ENCODE measurements at places on chromosomes 5 and 9.

- no peak for DNase-seq
Measured at GRCh38 chr9:116007824-116008223, 145.8 kb upstream of the PAPPA start.

- DNase-seq, result no peak
Measured at GRCh38 chr5:74954919-74955318, 88.7 kb upstream of the FAM169A start.

DNA sequence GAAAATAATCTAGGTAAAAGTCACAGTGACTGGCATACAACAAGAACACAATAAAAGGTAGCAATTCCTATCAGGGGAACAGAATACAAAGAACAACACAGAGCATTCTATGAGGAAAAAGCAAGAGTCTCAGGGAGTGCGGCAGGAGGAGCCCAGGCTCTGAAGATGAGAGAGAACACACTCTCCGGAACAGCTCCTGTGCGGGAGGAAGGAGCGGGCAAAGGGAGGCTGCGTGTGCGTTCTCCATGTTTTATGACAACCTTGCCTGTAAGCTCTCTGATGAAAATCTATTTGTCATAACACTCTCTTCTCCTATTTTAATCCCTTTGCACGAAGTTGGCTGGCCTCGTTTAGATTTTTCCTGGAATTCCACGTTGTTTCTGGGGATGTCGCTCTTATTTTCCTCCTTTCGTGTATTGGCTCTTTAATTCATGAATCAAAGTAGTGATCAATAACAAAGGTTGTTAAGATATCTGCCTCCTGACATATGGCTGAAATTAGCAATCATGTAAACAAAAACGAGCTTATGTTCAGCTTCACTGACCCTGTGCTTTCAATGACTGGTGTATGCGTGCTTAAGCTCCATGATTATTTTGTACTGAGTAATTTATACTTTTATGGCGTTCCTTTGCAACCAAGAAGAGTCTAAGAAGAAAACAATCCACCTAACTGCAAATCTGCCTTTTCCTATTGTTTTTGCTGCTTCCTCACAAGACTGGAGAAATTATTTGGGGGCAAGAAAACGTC lies 109.5 kb downstream of the MYO10 start:
- DNase-seq, result no peak

DNA sequence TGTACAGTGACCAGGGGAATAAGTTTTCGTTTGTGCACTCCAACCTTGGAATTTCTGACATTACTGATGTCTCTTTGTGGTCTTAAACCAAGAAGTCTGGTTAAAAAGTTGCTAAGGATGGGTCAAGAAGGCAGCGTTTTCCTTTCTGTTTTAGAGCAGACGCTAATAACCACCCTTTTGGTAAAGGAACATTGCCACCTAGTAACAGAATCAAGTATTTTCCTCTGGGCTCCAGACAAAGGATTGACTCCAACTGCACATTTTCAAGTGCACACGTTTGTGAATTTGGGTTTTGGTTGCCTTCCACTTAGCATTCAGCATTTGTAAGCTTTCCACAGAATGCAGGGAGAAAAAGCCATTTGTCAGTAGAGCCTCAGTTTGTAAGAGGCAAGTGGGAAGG lies 22.2 kb upstream of the CEP78 start:
- DNase-seq, result no peak

- no peak for DNase-seq
Measured at GRCh38 chr9:133524679-133525228, at the start of gene MYMK. TSS of gene MYMK (minus strand) at chr9:133524959. CDS start at chr9:133524844, 115 bp downstream.

- DNase-seq, result no peak
Measured at GRCh38 chr5:14777932-14778791, 93.4 kb downstream of the ANKH start.

GRCh38 chr5:165031371-165031770 lies 1526.0 kb downstream of the MAT2B start:
- no peak for DNase-seq

DNA sequence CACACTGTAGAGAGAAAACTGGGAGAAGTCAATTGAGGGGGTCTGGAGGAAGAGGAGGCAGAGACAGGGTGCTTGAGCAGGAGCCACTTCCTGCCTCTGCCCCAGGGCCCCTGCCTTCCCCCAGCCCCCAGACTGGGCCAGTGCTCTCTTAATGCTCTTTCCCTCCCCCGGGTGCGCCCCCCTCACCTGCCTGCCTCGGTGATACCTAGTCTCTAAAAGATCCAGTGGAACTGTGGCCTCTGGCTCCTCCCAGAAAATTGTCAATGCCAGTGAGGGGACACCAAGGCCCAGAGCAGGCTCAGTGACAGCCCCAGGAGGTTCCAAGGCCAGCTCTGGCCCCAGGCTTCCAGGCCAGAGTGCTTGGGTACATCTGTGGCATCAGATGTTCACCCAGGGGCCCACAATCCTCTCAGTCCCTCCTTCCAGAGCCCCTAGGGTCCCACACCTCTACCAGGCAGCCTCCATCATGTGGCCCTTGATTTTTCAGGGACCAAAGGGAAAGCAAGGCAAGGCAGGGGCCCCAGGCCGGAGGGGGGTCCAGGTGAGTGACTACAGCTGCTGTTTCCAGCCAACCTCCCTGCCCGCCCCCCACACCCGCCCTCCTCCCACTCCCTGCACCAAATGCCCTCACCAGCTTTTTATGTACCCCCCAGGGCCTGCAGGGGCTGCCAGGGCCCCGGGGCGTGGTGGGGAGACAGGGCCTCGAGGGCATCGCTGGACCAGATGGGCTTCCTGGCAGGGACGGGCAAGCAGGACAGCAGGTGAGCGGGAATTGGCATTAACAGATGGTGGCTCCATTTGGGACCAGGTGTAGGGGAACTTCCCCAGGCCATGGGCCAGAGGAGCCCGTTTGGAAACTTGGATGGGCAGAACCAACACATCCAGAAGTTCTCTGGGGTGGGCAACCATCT lies 33.1 kb upstream of the ORM1 start:
- no peak for DNase-seq

GRCh38 chr9:125989524-125990180 lies 242.5 kb downstream of the PBX3 start:
- no peak for DNase-seq

GRCh38 chr5:81007637-81008027 lies 47.5 kb downstream of the RASGRF2 start:
- no peak for DNase-seq

- DNase-seq, result no peak
Measured at GRCh38 chr5:44336708-44337107, 52.5 kb downstream of the FGF10 start.

GRCh38 chr5:150085191-150085912 lies 1.0 kb downstream of the CSF1R start:
- no peak for DNase-seq

- DNase-seq, result peak; percentile 1
Measured at GRCh38 chr5:90248640-90249039, 160.9 kb downstream of the CETN3 start.

- no peak for DNase-seq
Measured at GRCh38 chr5:103254921-103255320, 3.6 kb upstream of the MACIR start.

- DNase-seq, result no peak
Measured at GRCh38 chr9:22548625-22549024, 102.0 kb downstream of the DMRTA1 start.

GRCh38 chr5:136701191-136701590 lies 335.8 kb upstream of the TRPC7 start:
- no peak for DNase-seq

GRCh38 chr9:87546704-87547103 lies 49.0 kb downstream of the DAPK1 start:
- DNase-seq, result no peak

DNA sequence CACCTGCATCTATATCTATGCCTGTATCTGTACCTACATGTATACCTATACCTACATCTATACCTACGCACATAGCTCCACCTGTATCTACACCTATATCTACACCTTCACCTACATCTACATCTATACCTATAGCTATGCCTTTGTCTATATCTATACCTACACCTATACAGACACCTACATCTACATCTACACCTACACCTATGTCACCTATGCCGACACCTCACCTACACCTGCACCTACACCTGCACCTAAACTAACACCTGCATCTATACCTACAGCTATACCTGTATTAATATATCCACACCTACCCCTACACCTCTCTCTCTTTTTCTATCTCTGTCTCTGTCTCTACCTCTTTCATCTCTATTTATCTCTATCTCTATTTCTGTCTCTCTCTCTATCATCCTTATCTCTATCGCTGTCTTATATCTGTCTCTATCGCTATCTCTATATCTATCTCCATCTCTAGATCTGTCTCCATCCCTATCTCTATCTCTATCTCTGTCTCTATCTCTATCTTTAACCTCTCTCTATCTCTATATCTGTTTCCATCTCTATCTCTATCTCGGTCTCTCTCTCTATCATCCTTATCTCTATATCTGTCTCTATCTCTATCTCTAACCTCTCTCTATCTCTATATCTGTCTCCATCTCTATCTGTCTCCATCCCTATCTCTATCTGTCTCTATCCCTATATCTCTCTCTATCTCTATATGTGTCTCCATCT lies 37.9 kb downstream of the IRX4 start:
- no peak for DNase-seq

GRCh38 chr5:150307617-150308426 lies 5.1 kb upstream of the ARSI start:
- DNase-seq, result no peak

DNA sequence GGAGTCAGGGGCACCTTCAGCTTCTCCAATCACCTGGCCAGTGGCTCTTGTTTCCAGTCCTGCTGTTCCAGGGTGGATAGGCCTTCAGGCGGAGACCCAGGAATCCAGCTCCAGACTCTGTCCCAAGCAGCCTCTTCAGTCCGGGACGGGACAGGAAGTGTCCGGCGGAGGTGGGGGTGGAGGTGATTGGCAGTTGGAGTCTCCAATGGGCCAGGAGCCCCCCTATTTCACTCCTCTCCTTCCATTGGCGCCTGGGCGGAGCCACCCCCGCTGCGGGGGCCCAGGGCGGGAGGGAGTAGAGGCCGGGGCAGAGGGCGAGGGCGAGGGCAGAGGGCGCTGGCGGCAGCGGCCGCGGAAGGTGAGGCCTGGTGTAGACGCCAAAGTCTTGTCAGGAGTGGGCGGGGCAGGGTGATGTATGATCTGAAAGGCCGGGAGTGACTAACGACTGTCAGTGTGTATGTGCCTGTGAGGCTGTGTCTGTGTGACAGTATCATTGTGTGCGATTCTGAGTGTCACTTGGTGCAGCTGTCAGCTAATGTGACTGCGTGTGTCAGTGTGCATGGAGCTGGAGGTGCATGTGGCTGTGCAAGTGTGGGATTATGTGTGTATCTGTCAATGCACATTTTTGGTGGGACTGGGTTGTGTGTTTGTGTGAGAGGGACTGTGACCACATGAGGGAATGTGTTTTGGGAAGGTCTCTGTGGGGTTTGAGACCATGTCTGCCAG lies at the start of gene IL11RA:
IL11RA (plus strand) TSS at position 310 of the 726 bp plus-strand sequence. CDS start 3,033 bp downstream, outside the sequence.
- DNase-seq, result no peak

GRCh38 chr5:10826971-10827370 lies 65.9 kb upstream of the DAP start:
- DNase-seq, result no peak

DNA sequence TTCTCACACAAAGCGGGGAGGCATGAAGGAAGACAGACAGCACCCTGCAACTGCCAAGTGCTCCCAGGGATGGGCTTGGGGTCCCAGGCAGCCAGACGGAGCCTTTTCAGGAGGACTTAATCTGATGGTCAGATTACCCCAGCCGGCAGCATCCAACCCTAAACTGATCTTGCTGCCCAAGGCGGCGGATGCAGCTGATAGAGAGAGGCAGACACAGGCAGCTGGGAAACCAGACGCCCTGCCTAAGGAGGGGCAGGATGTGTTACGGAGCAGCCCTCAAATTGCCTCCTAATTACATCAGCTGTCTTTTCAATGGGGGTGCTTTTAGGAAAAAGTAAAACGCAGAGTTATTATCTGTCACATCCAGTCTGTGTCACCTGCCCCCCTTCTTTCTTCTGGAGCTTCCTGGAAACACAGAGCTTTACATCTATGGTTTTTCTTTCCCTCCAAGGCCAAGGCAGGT lies 190.9 kb upstream of the PANK3 start:
- DNase-seq, result no peak

DNA sequence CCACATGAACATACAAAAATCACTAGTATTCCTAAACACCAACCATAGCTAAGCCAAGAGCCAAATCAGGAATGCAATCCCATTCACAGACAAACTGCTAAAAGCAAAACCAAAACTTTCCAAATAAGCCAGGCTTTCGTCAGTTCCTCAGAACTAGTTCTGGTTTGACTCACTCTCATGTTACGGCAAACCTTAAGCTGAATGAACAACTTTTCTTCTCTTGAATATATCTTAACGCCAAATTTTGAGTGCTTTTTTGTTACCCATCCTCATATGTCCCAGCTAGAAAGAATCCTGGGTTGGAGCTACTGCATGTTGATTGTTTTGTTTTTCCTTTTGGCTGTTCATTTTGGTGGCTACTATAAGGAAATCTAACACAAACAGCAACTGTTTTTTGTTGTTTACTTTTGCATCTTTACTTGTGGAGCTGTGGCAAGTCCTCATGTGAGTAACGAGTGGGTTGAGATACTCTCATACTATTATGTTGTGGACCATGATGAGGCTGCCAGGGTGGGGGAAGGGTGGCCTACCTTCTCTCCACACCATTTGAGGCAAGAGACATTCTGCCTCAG lies at the start of gene PDCD1LG2:
PDCD1LG2 (plus strand) TSS at position 172 of the 572 bp plus-strand sequence. CDS start 12,016 bp downstream, outside the sequence.
- DNase-seq, result no peak

GRCh38 chr5:138963763-138964371 lies 88.7 kb upstream of the LRRTM2 start:
- DNase-seq, result no peak

DNA sequence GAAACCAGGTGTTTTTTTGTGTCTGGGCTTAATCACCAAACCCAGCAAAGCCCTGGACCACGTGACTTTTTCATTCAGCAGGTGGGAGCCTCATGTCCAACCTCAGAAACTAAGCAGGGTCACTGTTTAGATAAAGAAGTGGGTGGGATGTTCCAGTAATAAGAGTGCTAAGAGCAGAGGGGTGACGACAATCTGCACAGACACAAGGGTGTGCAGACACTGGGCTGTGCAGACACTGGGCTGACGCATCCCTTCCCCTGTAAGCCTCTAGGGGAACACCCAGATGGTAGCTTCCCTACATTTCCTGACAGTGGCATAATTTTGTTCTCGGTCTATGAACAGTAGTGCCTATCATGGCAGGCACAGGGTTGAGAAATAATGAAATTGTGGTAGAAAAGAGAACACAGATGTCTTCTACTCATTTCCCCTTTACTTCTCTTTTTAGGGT lies 85.1 kb downstream of the SAXO1 start:
- DNase-seq, result peak; percentile 83

DNA sequence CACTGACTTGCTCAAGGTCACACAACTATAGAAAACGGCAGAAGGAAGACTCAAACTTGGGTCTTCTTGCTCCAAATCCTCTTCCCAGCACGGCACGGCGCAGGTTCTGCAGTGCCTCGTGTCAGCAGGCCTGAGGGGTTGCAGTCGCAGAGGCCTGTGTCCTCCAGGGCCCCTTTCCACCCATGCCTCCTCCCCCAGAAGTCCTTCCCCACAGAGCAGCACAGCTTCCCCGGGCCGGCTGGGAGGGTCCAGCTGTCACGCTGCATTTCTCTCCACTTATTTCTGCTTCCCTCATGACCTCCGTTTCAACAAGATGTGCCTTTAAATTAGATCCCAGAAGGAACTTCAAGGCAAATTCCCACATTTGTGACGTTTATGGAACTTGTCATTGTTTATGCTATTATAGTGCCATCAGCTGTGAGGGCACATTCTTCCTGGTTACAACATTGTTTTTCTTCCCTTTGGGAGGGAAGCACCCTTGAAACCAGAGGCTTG lies 148.4 kb downstream of the C5orf15 start:
- no peak for DNase-seq

- no peak for DNase-seq
Measured at GRCh38 chr9:121474231-121474947, 25.3 kb downstream of the GGTA1 start.

- DNase-seq, result no peak
Measured at GRCh38 chr5:161924270-161924669, 76.3 kb downstream of the GABRA1 start.
